ENCODE measurements at places on chromosomes 13 and 19.

DNA sequence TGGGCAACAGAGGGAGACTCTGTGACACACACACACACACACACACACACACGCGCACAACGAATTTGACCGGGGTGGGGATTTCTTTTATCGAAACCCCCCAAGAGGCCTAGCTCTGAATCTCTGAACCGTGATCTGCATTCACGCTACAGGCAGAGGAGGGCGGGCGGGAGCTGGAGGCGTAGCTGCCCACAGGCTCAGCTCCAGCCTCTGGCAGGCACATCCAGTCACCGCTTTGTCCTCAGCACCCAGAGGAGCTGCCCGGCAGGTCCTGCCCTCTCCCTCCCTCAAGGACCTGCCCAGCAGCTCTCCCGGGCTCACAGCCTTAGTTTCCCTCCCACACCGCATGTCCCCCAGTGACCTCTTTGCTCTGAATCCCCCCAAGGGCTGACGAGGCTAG is 20.0 kb downstream of the CILP2 start:
- no peak for DNase-seq

- no peak for DNase-seq
These were observed 2.6 kb downstream of the KCNRG start for GRCh38 chr13:50017819-50018218.

- DNase-seq, result no peak
These were observed 935 bp downstream of the LRP3 start for GRCh38 chr19:33194886-33195644.

DNA sequence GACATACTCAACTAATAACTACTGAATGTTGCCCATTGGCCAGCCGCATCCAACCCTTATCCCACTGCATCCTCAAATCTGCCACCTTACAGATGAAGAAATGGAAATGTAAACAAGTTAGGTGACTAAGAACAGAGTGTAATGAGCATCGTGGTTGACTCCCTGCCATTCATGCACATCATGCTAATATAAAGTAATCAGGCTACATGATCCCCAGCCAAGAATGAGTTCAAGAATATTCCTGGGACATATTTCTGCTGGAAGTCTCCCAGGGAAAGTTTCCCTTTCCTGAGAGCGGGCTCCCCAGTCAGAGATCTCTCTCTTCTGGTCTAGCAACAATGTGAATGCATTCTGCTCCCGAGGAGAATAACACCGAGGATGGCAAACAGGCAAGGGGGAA is 55.9 kb upstream of the SERP2 start:
- no peak for DNase-seq

DNA sequence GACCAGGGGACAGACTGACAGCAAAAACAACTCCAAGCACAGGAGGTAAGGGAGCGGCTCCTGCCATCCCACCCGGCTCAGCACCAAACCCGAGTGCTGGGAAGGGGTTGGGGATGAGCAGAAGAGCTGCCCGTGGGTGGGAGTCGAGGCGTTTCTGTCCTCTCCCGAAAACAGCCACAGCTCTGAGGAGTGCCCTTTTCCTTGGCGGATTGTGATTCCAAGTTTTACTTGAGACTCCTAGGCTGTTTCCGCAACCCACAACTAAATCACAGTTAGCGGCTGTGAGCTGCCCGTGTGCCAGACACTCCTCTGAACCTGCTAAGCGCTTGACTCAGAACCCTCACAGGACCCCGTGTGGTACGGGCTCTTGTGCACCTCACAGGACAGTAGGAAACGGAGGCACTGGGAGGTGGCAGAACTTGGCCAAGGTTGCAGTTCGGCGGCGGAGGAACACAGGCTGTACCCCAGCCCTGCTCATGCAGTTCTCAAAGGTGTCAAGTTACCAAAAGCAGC is 21.4 kb downstream of the CFAP97D2 start:
- DNase-seq, result no peak

- no peak for DNase-seq
These were observed 30.2 kb downstream of the PDCD5 start for GRCh38 chr19:32611161-32611560.

DNA sequence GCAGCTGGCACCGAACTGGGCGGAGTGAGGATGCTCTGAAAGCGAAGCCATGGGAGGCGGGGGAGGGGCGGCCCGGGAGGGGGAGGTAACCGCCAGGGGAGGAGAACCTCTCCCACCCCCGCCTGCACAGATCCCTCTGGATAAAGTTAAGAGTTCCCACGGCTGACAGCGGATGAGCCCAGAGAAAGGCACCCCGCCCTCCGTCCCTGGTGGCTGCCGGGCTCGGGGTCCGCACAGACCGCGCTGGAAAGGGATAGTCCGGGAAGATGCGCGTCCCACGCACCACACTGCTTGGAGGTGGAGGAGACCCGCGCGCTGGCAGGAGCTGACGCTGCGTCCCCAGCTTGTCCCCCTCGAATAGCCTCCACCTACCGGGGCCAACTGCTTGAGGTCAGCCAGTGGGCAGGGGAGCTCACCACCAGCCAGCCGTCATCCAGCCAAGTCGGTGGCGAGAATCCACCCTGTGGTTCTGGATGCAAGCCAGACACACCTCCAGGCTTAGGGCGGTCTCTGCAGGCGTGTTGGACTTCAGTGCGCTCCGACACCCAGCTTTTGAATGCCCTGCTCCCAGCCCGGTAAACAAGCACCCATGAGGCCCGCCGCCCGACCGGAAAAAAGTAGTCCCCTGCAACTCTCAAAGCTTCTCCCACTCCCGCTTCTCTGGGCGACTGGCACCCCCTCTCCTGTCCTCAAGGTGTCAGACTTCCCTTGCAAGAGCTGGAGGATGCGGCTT is at the start of gene TRPC4:
Gene TRPC4 (minus strand): TSS at position 17 of the 733 bp plus-strand sequence. CDS start 86,439 bp downstream, outside the sequence.
- no peak for DNase-seq

- DNase-seq, result no peak
These were observed 104.0 kb upstream of the GPR12 start for GRCh38 chr13:26864576-26864975.

DNA sequence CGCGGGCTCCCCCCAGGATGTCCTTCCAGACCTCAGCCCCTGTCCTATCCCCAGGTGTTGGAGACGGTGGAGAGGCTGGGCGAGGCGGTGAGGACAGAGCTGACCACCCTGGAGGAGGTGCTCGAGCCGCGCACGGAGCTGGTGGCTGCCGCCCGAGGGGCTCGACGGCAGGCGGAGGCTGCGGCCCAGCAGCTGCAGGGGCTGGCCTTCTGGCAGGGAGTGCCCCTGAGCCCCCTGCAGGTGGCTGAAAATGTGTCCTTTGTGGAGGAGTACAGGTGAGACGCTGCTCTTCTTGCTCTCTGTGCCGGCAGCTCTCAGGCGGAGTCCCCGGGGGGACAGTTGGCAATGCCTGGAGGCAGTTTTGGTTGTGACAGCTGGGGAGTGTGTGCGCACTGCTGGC is 6.9 kb downstream of the TTYH1 start:
- DNase-seq, result no peak

GRCh38 chr13:63586467-63586866 is 2170.8 kb upstream of the PCDH20 start:
- no peak for DNase-seq

- DNase-seq, result no peak
These were observed 8.9 kb upstream of the ELF1 start for GRCh38 chr13:41028051-41028450.

DNA sequence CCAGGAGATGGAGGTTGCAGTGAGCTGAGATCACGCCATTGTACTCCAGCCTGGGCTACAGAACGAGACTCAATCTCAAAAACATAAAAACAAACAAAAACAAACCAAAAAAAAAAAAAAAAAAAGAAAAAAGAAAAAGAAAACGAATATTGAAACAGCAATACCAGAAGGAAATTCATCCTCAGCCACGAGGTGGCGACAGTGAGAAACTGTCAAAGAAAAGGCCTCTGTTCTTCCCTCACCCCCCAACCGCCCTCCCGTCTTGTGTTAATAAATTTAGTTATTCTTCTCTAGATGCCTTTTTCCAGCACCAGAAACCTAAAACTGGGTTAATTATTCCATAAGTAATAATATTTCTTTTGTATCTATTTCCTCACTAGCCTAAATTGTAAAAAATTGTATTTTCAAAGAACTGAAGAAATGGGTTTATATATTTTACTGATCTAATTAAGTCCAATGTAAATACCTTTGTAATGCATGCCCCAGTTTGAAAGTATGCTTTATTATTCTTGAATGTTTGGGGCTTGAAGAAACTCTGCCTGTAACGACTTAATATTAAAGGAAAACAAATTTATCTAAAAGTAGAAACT is 38.6 kb downstream of the LIG4 start:
- peak; percentile 40 for DNase-seq

- no peak for DNase-seq
These were observed 2.6 kb downstream of the ERICH4 start for GRCh38 chr19:41445575-41445974.

- DNase-seq, result no peak
These were observed 119.1 kb downstream of the KLF12 start for GRCh38 chr13:74015137-74015536.

DNA sequence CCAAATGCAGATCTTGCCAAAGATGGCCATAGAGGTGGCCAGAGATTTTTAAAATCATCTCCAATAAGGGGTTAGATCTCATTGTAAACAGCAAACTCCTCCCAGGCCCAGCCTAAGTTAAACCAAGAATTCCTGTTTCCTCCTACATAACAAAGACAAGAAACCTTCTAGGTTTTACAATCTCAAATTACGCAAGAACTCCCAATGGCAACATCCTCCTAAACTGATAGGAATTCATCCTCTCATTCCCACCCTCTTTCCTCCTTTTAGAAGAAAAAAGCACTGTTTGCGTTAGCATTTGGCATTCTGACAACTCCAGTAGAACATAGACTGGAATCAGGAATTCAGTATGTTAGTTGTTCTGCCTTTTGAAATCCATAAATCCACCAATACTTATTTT is 14.6 kb downstream of the PROSER1 start:
- DNase-seq, result no peak

GRCh38 chr13:78770601-78771000 is 111.6 kb upstream of the OBI1 start:
- no peak for DNase-seq

GRCh38 chr19:47848823-47849473 is 10.1 kb upstream of the TPRX2 start:
- DNase-seq, result no peak

DNA sequence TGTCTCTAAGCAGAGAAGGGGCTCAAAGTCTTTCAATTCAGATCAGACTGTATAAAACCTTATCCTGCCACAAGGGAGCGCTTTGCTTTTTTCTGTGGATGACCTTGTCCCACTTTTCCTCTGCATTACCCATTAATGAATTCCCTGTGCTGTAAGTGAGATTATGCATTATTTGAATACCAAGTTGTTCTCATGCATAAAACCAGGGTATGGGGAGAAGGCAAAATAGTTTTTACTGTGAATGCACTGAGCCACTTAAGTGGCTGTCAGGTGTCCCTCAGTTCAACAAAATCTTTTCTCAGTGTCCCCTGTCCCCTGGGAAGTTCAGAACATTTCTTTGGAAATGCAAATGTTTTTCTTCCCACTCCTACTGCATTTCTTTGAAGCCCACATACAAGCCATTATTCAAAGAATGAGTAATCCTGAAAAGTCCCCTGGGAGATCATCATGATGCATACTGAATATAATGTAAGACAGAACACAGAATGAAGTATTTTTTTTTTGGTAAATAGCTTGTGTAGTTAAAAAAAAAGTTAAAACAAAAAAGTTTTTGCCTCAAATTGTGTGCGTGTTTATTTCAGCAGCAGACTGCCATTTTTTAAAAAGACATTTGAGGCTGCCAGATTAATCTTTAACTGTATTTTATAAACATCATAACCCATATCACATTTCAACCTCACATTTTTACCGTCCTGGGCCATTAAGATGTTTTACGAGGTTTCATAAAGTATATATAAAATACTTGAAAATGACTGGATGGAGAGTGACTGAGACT is 506.7 kb upstream of the PCDH9 start:
- DNase-seq, result no peak

DNA sequence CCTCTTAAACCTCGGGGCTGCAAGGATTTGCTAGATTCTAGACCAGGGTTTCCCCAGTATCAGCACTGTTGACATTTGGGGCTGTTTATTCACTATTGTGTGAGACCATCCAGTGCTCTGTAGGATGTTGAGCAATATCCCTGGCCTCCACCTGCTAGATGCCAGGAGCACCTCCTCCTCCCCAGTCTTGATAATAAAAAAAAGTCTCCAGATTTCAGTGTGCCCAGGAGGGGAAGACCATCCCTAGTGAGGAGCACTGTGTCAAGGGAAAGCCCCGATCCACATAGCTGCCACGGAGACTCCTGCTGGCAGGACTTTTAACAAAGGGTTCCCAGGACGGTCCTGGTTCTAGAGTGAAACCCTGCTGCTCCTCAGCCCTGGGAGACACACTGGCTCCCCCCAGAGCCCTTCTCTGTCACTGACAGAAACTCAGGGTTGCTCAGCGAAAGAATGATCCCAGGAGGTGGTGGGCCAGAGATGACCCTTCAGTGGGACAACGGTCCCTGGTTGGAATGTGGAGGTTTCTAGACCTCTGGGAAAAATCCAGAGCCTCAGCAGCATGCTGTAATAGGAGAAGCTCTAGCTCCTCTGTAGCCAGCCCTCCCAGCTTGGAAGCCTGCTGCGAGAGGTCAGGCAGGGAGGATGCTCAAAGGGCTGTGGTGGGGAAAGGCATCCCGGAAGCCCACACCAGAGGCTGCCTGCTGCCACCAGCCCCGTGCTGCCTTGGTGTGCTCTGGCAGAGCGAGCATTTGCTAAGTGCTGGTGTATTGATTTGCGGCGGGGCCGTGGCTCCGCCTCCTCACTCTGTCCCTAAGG is 20.3 kb downstream of the LYL1 start:
- DNase-seq, result no peak

GRCh38 chr19:19460258-19460731 is 54.8 kb downstream of the GATAD2A start:
- no peak for DNase-seq

GRCh38 chr19:51440846-51441409 is 17.3 kb downstream of the SIGLEC8 start:
- DNase-seq, result peak; percentile 9
